ENCODE measurements at places on chromosomes 13 and 19.

DNA sequence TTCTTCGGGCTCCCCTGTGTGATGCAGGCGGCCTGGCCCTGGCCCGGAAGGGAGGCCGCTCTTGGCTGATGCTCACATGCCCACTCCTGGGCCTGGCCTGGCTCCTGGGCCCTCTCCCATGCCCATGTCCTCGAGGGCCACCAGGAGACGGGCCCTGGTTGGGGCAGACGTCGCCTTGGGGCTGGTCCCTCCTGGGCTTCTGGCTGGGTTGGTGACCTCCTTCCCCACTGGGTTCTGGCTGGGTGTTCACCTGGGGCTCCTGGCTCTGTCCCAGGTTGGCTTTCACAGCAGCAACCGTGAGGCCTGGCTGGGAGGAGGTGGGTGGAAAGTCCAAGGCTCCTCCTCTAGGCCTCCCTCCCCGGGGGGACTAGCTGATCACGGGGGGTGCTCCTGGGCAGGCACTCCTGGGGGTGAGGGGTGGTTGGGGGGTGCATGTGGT, 15.5 kb upstream of the SLC7A10 start:
- DNase-seq = no peak

DNA sequence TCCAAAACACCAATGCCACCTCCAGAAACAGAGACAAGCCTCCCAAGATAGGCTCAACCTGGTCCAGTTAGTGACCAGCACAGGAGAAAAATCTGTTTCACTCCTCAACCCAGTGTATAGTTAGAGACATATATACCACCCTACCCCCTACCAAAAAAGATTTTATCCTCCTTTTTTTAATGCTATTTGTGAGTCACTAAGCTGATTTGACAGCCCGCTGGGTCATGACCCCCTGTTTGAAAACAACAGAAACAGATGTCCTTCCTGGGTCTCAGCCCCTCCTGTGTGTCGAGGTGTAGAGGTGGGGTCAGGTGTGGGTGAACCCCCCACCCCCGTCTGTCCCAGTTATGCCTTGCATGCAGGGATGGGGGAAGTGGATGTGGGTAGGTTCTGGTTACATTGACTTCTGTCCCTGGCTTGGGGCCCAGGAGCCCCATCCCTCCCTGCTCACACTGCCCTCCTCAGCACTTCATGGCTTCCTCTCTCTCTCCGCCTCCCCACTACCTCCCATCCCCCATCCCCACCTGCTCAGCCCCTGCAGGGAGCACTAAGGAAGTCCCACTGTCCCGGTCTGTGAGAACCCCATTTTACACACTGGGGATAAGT, 14.0 kb upstream of the TOMM40 start:
- DNase-seq = no peak

DNA sequence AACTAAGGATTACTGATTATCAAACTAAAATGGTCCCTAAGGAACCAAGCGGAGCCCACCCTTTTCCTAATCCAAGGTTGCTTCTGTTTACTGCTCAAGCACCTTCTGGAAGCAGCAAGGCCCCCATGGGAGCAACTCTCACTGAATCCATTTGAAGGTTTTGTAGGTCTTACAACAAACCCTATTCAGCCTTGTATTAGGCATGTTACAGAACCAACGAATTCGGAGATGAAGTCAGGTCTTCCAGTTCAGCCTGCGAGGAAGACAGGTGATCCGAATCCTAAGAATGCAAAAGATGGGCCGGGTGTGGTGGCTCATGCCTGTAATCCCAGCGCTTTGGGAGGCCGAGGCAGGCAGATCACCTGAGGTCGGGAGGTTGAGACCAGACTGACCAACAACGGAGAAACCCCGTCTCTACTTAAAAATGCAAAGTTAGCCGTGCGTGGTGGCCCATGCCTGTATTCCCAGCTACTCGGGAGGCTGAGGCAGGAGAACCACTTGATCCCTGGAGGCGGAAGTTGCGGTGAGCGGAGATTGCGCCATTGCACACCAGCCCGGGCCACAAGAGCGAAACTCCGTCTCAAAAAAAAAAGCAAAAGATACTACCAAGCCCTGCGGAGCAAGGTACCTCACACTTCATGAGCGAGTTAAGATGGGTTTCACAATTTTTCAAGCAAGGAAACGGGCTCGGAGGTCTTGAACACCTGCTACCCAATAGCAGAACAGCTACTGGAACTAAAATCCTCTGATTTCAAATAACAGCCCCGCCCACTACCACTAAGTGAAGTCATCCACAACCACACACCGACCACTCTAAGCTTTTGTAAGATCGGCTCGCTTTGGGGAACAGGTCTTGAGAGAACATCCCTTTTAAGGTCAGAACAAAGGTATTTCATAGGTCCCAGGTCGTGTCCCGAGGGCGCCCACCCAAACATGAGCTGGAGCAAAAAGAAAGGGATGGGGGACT, 609 bp downstream of the ZAR1L start:
- DNase-seq = peak; percentile 71

GRCh38 chr13:113849546-113849945, 14.3 kb downstream of the GAS6 start:
- DNase-seq = no peak

- DNase-seq = no peak
Observed at GRCh38 chr19:34976611-34977010, 12.6 kb upstream of the ZNF792 start.

DNA sequence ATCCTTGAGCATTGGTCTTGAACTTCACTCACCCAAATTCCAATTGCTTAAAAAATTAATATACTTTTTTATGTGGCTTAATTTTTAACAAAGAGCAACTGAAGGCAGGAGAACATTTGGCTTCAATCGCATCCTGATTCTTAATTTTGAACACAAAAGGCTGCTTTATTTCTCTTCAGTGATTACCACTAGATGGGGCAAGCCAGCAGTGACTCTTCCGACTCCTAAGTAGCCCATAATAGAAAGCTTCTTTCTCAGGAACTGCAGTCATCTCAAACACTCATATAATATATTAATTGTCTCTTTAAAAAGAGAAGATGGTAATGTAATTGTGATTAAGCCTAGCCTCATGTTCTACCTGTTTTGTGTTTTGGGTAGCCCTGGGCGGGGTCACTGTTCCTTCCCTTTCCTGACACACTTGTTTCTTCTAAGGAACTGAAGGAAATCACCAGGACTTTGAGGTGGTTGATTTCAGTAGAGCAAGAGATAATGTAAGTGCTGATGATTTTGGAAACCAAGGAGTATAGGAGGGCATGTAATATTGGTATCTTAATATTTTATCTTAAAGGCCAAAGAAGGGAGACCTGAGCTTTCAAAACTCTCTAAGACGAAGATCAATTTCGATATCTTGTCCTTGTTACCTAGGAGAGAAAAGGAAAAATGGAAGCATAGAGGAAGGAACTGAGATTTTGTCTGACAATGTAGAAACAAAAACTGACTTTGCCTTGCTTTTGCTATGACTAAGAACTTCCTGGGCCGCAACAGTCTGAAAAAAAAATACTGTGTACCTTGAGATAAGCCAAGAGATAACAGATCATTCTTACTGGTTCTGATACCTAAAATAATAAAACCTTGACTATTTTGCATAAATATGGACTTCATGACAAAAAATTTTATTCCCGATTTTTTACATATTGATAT, 73.1 kb downstream of the TNFSF13B start:
- peak; percentile 77 for DNase-seq

GRCh38 chr13:43666403-43666802, 120.4 kb downstream of the ENOX1 start:
- DNase-seq = no peak

DNA sequence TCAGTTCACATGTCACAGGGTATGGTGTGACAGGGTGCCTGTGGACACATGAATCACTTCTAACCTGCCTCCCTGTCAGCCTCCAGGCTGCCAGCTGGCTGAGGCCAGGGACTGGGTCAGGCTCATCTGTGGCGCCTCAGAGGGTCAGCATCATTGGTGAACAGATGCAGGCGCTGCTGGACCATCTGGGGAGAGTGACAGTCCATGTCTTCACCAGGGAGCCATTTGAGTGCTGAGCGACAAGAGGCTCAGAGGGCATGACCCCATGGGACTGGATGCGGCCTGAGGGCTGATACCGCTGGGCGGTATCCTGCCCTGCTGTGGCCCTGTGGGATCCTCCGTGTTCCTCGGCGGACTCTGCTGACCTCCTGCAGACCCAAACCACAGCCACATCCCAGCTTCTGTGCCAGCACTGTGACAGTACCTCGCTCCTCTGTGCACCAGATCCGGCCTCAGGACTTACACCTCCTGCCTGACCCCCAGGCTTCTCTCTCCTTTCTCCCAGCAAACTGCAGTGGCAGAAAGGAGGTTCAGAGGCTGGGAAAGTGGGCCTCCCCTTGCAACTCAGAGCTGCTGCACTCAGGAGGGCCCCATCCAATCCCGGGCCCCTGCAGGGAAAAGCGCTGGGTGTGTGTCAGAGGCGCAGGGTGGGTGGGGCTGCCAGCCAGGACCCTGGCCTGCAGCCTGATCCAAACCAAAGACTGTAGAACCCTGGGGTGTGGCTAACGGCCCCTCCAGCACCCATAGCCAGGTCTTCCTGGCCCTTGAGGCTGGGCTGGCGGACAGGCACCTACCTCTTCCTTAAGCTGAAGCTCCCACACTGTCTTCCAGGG, 10.2 kb downstream of the ACTMAP start:
- DNase-seq = no peak

GRCh38 chr13:50779443-50780200, 63.9 kb downstream of the DLEU7 start:
- no peak for DNase-seq

- peak; percentile 24 for DNase-seq
Observed at GRCh38 chr19:51903192-51903591, 1.6 kb downstream of the ZNF649 start.

DNA sequence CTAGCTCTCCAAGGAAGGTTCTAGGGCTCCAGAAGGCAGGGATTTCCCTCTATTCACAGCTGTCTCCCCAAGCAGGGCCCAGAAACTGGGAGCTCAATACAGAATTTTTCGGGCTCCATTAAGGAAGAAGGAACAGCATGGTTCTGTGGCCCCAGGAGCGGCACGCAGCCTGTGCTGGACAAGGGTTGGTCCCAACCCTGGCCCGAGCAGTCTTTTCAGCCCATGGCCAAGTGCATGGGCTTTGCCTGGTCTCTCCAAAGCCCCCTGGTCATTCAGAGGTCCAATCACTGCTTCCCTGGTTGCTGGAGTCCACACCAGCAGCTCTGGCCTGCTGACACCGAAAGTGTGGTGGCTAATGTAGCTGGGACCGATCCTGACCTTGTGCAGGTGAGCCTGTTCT, 6.6 kb upstream of the PRKD2 start:
- DNase-seq = no peak

DNA sequence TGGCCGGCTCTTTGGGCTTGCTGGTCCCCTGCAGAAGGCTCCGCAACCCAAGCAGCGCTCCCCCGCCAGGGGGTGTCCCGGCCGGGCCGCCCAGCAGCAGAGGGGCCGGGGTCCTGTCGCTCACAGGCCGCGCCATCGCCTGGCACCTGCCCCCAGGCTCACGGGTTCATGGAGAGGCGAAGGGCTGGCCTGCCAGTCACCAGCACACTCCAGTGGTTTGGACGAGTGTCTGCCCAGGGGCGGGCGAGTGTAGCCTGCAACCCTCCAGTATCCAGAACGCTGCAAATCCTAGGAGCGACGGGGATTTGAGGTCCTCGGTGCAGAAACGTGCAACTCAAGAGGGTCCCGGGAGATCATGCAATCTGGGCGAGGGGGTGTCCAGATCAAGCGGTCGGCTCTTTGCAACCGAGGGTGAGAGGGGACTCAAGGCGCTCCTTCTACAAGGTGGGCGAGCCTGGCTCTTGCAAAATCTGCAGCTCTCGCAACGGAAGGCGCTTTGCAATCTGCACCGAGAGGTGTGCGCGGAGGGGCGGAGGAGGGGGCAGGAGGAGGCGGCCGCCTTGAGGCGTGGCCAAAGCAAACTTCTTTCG, at the start of gene DBP:
Gene DBP, minus strand, starts transcription at position 521 of the 590 bp plus-strand sequence. Its CDS starts 385 bp downstream, at position 136.
- DNase-seq = no peak

DNA sequence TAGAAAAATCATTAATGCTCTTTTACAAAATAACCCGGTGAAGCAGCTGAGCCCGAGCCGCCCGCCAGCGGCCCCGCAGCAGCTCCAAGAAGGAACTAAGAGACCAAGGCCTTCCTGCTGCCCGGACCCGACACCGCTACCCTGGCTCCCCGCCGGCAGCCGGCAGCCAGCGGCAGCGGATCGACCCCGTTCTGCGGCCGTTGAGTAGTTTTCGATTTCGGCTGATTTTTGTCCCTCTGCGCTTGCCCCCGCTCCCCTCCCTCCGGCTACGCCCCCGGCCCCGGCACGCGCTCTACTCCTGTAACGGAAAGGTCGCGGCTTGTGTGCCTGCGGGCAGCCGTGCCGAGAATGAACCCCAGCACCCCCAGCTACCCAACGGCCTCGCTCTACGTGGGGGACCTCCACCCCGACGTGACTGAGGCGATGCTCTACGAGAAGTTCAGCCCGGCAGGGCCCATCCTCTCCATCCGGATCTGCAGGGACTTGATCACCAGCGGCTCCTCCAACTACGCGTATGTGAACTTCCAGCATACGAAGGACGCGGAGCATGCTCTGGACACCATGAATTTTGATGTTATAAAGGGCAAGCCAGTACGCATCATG, at the start of gene PABPC3:
Gene PABPC3, plus strand, starts transcription at position 286 of the 603 bp plus-strand sequence. Its CDS starts 63 bp downstream, at position 349.
- DNase-seq = no peak

- DNase-seq = no peak
Observed at GRCh38 chr19:726993-727956, 18.5 kb downstream of the PALM start.

DNA sequence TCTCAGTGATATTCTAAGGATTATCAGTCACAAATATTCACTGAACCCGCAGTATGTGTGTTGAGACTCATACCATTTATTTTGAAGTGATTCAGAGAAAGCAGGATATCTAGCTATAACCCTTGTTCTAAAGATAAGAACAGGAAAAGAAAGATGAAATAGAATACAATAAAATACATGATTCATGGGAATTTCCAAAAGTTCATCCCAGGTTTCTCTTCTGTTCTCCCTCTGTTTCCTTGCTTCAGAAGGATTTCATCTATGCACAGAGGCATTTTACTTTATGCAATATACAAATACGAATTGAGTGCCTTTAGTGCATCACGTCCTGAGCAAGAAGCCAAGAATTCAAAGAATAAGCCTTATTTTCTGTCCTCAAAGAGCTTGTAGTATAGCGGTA, 274.4 kb upstream of the GPC6 start:
- no peak for DNase-seq

GRCh38 chr13:43119206-43119605, 95.8 kb downstream of the DNAJC15 start:
- DNase-seq = no peak

GRCh38 chr19:13095393-13095784, 7.3 kb downstream of the LYL1 start:
- DNase-seq = no peak

Data from brain (organoid and tissue), 16 donors.